ENCODE measurements at places on chromosomes 5 and 9. TPM values are rescaled to one million over a fixed set of nuclear protein-coding genes. Genes with fewer than 3 reads are reported as not detected.

The TLE4 gene
- total RNA-seq, result 60.9 TPM

GRCh38 chr9:89482901-89483361 is 15.0 kb downstream of the SEMA4D start:
- H3K27ac ChIP-seq, result no peak overlapping the region
- DNase-seq, result no peak
- no peaks in the 10 kb centered on the region for H3K4me1 ChIP-seq
- H3K27me3 ChIP-seq, result no peaks in the 10 kb centered on the region

- H3K27me3 ChIP-seq, result no peaks in the 10 kb centered on the region
- no peak for DNase-seq
- peaks cover 7% of the 10 kb centered on the region for H3K4me1 ChIP-seq
- no peak overlapping the region for H3K27ac ChIP-seq
Observed at GRCh38 chr9:79568337-79569101, 3.2 kb upstream of the TLE4 start.

GRCh38 chr5:78799266-78800017 is 150.9 kb upstream of the LHFPL2 start:
- H3K4me3 ChIP-seq, result no peak overlapping the region
- no peak overlapping the region for H3K27ac ChIP-seq
- H3K4me1 ChIP-seq, result no peaks in the 10 kb centered on the region
- DNase-seq, result no peak

DNA sequence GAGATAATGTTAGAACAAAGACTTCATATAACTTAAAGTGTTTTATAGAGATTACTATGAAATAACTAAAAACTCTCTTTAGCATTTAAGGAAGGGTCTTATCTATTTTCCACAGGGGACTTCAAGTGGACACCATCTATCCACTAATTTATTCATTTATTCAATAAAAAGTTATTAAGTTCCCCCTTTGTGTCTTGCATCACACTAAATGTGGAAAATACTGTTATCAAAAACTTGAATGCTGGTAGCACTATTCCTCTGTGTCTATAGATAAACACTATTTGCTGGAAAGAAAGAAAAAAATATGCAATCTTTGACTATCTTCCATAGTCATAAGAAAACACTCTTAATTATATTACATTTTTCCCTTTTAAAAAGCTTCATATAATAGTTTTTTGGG is 20.1 kb upstream of the ZNF622 start:
- DNase-seq, result no peak
- H3K27ac ChIP-seq, result no peak overlapping the region
- H3K4me3 ChIP-seq, result no peak overlapping the region
- H3K27me3 ChIP-seq, result no peaks in the 10 kb centered on the region
- no peaks in the 10 kb centered on the region for H3K36me3 ChIP-seq

DNA sequence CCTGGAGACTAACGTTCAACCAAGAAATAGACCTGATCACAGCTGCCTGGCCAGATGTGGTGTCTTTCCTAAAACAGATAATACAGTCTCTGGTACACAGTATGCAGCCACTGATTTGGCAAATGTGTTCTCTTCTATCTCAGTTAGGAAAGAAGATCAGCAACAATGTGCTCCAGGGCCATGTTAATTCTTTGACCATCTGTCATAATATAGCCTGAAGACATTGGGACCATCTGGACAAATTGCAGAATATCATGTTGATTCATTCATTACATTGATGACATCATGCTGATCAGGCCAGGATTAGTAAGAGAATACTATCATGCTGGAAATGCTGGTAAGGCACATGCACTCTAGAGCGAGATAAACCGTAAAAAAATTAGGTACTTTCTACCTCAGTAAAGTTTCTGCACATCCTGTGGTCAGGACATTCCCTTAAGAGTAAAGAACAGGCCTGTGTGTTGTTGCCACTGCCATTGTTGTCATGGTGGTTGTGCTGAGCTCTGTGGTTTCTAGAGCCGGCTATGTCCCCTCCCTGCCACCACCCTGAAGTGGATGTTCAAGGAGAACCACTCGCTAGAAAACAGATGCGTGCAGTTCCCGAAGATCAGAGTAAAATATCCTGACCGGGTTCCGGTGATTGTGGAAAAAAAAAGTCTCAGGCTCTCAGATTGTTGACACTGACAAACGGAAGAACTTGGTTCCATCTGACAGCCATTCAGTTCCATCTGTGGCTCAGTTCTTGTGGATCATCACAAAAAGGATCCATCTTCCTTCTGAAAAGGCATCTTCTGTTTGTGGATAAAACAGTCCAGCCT is 6.4 kb upstream of the JMY start:
- no peaks in the 10 kb centered on the region for H3K27me3 ChIP-seq
- DNase-seq, result no peak
- H3K4me3 ChIP-seq, result no peak overlapping the region
- no peak overlapping the region for H3K27ac ChIP-seq

Data from sigmoid colon (tissue), 7 donors.